Spinal cord (tissue), 10 donors: ENCODE measurements at places on chromosomes 12 and 14.

DNA sequence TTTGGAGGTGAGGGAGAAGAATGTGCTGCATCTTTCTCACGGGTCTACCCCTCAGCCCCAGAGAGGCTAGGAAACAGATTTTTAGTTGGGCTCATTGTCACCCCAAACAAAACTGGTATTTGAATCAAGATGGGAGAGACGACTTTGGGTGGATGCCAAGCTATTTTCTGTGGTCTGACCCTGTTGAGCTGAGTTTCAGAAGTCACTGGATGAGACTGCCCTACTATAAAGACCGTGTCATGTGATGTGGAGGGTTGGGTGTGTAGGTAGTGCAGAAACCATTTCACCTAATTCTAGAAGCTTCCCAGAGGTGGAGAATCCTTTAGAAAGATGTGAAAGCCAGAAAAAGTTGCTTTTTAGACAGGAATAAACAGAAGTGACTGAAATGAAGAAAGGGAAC, 60.2 kb downstream of the IFT43 start:
- DNase-seq: no peak

DNA sequence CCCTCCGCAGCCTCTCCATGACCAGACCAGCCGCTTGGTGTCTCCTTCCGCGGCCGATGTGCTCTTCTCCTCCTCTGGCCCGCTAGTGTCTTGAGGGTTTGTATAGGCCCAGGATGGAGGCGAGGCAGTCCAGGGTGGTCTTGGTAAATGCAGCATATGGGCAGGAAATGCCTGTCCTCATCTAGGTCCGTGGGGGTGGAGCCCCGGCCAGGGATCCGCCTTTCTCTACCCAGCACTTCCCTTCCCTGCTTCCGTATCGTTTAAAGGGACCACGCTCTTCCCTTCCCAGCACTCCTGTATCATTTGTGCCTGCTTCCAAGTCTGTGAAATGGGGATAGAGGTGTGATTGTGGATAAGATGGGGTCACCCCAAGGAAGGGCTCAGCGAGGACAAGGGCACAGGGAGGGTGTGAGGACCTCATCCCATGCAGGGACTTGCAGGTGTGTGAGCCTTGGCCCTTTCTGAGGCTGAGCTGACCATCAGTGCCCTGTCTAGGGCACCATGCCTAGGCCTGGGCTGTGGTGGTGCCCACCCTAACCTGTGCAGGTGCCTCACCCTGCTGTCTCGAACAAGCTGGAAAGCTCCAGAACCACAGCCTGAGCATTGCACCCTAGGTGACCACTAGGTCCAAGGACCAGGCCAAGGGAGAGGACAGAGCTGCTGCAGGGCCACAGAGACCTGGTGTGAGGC, 326.8 kb upstream of the RTL1 start:
- no peak for DNase-seq

GRCh38 chr14:85533861-85534291, 3.9 kb downstream of the FLRT2 start:
- DNase-seq: no peak

DNA sequence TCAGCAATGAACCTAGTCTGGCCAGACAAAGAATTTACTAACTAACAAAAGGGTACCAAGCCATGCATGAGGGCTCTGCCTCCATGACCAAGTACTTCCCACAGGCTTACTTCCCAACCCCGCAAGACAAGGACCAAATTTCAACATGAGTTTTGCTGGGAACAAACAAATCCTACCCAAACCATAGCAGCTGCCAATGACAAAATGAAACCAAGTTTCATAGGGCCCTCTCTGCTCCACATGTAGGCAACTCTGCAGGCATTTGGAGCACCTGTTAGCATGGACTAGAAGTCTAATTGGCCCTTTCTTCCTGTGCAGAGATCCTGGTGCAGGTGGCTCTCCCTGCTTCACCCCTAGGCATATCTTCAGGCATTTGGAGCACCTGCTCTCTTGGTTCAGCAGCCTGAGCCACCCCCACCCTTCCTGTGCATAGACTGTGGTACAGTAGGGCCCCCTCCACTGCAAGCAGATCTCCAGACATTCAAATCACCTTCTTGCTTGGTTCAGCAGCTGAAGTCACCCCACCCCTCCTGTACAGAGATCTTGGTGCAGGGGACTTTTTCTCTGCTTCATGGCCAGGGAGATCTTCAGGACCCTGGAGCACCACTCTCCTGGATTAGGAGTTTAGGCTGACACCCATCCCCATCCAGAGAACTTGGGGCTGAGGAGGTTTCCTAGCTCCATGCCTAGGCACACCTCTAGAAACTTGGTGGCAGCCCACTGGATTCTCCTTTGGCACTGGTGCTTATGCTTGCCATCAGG, 308.7 kb downstream of the RPAP3 start:
- no peak for DNase-seq

- DNase-seq: no peak
These were observed 105.8 kb downstream of the AVPR1A start for GRCh38 chr12:63045020-63045860.

- no peak for DNase-seq
These were observed 227.1 kb downstream of the VRK1 start for GRCh38 chr14:97024300-97024699.

GRCh38 chr14:67610491-67610890, 9.2 kb upstream of the ARG2 start:
- no peak for DNase-seq

- no peak for DNase-seq
These were observed 60.1 kb upstream of the PYGL start for GRCh38 chr14:51004352-51004800.

DNA sequence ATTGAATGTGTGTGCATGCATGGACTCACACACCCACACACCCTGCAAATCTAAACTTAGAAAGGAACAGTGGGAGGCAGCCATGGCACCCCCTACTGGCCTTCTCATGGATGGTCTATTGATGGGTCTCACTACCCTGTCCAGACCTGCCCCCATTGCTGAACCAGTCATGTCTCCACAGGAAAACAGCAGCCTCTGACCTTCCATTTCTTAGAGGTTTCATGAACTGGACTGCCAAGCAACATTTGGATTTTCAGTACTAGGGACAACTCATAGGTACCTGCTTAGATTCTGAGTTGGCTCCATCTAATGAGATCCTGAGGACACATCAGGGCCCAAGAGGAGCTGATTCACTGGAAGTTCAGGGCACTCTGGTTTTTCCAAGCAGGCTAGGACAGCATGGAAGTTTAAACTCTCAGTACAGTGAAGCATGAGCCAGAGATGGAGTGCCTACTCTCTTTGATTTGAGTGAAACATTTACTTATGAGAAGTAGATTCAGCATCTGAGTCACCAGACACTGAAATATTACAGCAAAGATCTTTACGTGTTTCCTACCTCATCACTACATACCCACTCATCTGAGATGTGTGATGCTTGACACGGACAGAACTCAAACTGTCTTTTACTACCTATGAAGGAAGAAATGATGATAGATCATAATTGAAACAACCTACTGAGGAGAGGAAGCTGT, 98.9 kb upstream of the PLEKHG7 start:
- no peak for DNase-seq

- no peak for DNase-seq
These were observed 35.5 kb upstream of the FRMD6 start for GRCh38 chr14:51616256-51616655.

- no peak for DNase-seq
These were observed 25.0 kb upstream of the COCH start for GRCh38 chr14:30849354-30849753.

GRCh38 chr12:59389968-59390576, 205.8 kb upstream of the SLC16A7 start:
- DNase-seq: no peak

- DNase-seq: no peak
These were observed 12.2 kb downstream of the CAPZA3 start for GRCh38 chr12:18750085-18750484.

DNA sequence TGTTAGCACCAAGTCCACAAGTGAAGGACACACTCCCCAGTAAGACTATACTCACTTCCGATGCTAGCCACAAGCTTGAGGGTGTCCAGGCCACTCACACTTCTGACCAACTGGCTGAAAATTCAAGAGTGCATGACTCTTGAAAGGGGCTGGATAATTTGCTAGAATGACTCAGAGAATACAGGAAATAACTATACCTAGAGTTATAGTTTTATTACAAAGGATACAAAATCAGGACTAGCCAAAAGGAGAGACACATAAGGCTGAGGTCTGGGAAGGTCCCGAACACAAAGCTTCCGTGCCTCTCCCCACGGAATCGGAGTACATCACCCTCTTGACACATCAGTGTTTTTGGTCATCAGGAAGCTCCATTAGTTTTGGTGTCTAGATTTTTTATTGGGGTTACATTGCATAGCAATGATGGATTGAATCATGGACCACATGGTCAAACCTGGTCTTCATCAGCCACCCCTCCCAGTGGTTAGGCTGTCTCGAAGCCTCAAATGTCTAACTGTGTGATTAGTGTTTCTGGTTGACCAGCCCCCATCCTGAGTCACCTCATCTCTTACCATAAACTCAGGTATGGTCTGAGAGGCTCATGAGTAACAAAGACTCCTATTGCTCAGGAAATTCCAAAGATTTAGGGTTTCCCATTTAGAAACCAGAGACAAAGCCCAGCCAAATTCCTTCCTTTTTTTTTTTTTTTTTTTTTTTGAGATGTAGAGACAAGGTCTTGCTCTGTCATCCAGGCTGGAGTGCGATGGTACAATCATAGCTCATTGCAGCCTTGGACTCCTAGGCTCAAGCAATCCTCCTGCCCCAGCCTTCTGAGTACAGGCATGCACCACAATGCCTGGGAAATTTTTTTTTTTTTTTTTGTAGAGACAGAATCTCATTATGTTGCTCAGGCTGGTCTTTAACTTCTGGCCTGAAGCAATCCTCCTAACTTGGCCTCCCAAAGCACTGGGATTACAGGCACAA, 472.0 kb upstream of the TBX3 start:
- DNase-seq: no peak

GRCh38 chr12:131896080-131896810, 1.8 kb downstream of the ULK1 start:
- peak; percentile 45 for DNase-seq

DNA sequence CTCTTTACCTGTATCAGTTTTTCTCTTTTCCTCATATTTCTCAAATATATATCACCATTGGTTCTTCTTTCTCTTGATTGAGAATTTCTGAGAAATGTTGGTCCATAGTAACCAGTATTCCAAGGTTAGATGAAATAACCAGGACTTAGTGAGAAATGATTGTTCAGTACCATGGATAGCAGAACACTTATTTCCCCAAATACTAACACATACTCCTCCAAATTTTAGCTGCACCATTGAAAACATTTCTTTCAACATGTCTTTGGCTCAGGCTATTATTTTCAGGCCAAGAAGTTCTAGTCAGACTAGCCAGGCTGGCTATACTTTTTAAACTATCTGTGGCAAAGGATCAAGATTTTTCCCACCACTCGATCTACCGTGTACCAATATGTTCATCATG, 113.3 kb downstream of the PTPRO start:
- no peak for DNase-seq

DNA sequence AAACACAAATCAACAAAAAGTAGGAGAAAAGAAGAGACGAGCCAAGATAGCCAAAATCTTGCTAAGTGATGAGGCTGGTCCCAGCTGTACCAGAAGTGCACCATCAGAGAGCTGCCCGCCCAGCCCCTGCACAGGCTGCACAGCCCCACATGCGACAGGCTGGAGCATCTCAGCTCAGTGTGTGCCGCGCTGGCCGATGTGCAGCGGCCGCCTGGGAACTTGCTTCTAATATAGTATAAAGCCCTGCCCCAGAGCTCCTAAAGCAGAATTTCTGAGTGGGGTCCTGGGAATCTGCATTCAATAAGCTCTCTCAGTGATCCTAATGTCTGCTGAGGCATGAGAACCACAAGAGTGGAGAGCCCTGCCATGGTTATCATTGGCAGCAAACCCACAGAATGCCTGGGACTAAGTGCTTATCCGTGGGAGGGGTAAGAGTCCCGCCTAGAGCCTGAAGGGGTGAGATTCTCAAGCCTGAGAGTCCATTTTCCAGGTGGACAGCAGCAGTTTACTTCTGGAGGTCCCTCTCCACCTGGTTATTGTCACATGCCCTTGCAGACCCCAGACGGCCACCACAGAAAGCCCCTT, 171.6 kb downstream of the DPF3 start:
- no peak for DNase-seq

DNA sequence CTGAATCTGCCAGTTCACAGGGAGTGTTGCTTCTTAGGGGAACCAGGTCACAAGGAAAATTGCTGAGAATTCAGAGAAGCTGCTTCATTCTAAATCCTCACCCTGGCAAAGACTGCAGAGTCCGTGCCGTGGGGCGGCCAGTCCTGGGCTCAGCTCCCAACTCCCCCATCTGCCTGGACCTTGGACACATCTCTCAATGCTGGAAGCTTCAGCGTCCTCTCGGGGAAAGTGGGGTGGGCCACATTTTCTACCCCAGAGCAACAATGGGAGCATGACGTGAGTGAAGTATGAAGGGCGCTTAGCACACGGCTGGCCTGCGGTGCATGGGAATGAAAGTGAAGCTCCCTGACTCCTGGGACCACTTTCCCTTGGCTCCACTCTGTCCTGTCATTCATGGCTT, 31.2 kb downstream of the HVCN1 start:
- DNase-seq: no peak

- no peak for DNase-seq
These were observed 16.8 kb downstream of the SCAF11 start for GRCh38 chr12:45973526-45973925.
